Stimulated activated CD4-positive, alpha-beta T cell treated with anti-CD3 and anti-CD28 coated beads, Interleukin-1b, Interleukin-23, amount 100 ng/mL, for 1 hour (primary cell): ENCODE measurements at places on chromosomes 4 and X.

DNA sequence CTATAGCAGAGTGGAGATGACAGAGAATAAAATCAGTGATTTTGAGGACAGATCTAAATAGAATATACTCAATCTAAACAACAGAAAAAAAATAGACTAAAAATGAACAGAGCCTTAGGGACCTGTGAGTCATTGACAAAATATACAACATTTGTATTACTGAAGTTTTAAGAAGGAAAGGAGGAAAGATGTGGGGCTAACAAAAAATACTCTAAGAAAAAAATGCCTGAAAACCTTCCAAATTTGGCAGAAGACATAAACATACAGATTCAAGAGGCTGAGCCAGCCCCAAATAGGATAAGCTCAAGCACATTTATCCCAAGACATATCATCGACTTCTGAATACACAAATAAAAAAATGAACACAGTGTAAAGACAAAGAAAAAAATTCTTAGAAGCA is 123.6 kb upstream of the INTU start:
- DNase-seq, result no peak

GRCh38 chrX:55006827-55007621 is 6.9 kb downstream of the APEX2 start:
- DNase-seq, result no peak

GRCh38 chr4:87543835-87544461 is 14.8 kb upstream of the SPARCL1 start:
- DNase-seq, result no peak

GRCh38 chr4:176123710-176124407 is 58.2 kb downstream of the WDR17 start:
- DNase-seq, result no peak
